ENCODE measurements at places on chromosomes 11 and 22.
A peak's percentile ranks its signal among the peaks of the same experiment; 100 is the strongest.

GRCh38 chr22:42320443-42321416 lies 50.3 kb upstream of the TCF20 start:
- no peak for DNase-seq

GRCh38 chr22:37633089-37633624 lies 6.3 kb upstream of the SH3BP1 start:
- peak; percentile 92 for DNase-seq

- DNase-seq = no peak
Measured at GRCh38 chr22:39690881-39691605, 120.5 kb downstream of the CACNA1I start.

DNA sequence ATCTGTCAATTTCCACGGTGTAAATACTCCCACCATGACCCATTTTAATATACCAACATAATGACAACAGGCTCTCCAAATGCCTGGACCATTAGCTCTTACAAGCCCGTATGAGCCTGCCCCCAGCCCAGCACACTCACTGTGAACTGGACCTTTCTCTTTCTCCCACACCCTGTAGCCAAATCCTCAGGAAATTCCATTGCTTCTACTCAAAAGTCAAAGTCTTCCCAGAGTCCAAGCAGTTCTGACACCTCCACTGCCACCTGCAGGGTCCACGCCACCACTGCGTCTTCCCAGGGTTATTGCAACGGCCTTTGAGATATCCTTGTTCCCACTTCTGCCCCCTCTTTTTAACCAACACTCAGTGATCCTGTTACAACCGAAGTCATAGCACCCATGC lies 110.1 kb upstream of the ASPHD2 start:
- DNase-seq = no peak

DNA sequence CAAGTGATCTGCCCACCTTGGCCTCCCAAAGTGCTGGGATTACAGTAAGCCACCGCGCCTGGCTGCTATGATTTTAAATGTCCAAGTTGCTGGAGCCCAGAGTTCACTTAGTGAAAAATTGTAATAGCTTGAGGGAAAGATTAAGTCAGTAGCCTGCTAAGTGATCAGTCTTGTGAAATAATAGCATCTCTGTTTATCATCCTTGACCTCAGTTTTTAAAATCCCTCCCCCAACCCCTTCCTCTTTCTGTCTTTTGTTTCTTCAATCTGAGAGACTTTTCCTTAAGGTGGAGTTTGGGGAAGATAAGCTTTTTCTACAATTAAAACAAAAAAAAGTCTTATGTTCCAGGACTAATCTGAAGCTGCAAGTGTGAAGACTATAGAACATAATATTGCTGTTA lies 6.4 kb downstream of the HIPK3 start:
- DNase-seq = no peak

GRCh38 chr11:28966951-28967350 lies 858.8 kb downstream of the METTL15 start:
- DNase-seq = no peak

- no peak for DNase-seq
Measured at GRCh38 chr22:16603448-16603768, 10.8 kb upstream of the CCT8L2 start.

- DNase-seq = no peak
Measured at GRCh38 chr11:118401880-118402590, 629 bp downstream of the ATP5MG start.

DNA sequence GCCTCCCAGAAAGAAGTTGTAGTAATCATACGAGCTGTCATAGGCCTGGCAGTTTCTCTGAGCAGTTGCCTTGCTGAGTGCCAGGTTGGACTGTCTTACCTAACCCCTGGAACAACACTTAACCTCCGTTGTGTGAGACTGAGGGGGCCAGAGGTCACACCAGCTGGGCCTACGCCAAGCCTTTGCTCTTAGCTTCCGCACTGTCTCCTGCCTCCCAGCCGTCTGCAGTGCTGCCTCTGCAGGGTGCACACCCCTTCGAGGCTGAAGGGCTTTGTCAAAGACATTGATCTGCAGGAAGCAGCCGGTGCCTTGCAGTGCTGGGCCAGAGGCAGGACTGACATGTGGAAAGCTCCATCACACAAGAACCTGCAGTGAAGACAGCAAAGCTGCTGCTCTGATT lies 16.7 kb downstream of the TAB1 start:
- DNase-seq = no peak

DNA sequence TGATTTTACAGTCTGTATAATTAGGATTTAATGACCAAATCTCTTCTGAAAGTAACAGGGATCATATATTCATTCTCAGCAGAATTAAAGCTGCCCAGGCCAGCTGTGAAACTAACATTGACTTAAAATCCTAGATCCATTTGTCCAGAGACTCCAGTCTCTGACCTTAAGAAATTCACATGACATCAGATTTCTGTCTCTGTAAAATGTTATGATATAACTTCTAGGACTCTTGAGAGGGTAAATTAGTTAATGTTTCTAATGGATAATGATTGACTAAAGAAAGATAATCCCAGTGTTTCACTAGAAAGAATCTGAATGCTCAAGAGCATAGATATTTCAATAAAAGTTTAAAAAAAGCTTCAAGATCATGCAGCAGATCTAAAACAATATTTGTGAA lies 6.3 kb downstream of the NOX4 start:
- no peak for DNase-seq

DNA sequence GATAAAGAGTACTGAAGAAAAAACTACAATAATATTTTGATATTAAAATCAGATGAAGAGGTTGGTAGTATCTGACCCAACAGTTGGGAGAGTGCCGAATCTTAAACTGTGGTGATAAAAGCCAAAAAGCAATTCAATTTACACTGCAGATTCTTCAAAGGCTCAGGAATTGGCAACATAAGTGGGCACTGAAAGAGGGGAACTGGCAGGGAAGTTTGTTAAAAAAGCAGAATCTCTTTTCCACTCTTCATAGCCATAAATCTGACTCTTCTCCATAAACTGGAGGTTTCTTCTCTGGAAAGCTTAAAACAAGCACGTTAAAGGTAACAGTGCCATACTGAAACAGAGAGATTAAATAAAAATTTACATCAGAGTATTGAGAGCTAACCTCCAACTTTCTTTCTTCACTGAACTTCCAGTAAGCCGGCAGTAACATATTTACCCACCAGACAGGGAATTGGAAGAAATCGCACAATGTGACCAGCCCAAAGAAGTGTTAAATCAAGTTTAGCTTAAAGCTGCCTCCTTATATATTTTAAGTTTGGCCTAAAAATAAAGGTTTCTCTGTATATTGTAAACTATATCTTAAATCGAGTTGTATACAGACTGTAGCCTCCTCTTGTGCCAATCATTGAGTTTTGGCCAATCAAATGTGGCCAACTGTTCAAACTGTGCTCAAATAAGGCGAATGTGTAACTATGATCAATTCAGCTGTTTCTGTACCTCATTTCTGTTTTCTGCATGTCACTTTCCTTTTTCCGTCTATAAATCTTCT lies 358.3 kb downstream of the NXPE2 start:
- DNase-seq = no peak

DNA sequence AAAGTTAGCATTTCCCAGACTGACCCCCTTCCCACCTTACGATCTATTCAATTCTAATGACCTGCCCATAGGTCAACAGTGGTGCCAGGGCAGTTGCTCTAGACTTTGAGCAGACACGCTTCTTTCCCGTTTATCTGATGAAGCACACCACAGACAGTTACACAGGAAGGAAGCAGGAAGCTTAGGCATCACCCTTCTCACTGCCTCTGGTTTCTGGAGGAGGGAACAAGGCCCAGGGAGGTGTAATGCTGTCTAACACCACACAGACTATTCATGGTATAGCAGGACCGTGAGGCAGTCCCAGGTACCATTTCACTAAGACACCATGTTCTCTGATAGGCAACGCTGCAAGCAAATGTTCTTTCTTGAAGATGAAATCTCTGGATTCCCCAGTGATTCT lies 279.4 kb downstream of the NTM start:
- no peak for DNase-seq

GRCh38 chr22:25366876-25367466 lies 147.5 kb downstream of the CRYBB2 start:
- DNase-seq = no peak
